ENCODE measurements at places on chromosomes 2 and 18.

GRCh38 chr2:42041377-42042127, 6.3 kb upstream of the PKDCC start:
- DNase-seq: no peak

DNA sequence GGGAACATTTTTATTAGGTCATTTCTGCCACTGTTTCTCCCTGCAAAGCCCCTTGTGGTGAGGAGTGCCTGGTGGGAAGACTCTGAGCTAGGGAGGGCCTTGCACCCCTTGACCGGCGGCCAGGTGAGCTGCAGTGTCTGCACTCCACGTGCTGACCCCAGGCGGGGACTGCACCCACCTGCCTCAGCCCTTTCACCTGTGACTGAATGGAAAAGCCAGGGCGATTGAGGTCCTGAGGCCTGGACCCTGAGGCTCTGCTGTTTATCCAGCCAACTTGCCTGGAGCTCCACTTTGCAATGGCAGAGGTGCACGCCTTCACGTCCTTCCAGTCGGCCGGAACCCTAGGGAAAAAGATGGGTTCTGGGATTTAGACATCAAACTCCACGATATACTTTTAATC, 53.1 kb downstream of the TMEM18 start:
- DNase-seq: no peak

DNA sequence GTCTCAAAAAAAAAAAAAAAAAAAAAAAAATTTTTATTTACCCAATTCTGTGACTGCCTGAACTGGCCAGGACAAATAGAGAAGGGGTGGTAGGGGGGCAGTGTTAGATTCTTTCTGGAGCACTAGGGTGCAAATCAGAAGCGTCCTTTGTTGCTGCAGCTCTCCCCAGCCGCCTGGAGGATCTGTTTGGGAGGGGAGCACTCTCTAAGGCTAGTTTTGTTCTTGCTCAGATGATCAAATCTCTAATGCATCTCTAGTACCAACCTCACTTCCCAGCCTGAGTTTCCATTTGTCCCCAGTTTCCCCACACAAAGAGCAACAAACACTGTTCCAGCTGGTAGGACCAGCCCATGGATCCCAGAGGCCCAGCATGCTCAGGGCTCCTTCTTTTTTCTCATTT, 83.0 kb downstream of the GBX2 start:
- no peak for DNase-seq

DNA sequence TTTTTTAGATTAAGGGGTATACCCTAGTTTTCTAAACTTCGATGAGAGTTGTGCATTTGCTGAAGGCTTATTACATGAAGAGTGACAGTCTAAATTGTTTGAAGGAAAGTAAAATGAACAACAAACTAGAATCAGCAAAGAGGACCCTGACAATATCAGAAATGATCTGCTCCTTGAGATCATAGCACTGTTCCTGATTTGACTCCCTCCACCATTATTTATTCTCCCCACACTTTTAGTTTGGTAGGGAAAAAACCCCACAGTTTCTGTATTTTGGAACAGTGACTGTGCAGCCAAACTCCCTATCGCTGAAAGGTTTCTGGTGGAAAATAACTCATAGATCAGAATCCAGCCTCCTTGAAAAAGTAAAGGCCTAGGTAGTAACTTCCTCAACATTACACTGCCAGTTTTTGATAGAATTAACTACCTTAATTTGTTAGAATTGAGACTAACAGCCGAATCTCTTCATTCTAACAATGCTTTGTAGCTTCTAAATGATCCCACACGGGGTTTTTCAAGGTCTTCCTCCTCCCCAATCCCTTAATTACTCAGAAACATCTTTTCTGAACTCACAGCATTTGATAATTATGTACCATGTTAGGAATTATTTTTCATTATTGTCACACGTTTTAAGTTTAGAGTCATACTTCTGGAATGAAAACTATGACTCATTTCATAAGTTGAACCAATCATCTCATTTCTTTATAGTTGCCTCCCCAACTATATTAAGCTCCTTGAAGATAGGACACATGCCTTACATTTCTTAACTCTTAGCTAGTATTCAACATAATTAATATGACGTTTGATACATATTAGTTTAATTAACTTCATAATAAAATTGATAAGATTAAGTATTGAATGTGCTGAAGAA, 2.9 kb downstream of the MYL12A start:
- DNase-seq: no peak

DNA sequence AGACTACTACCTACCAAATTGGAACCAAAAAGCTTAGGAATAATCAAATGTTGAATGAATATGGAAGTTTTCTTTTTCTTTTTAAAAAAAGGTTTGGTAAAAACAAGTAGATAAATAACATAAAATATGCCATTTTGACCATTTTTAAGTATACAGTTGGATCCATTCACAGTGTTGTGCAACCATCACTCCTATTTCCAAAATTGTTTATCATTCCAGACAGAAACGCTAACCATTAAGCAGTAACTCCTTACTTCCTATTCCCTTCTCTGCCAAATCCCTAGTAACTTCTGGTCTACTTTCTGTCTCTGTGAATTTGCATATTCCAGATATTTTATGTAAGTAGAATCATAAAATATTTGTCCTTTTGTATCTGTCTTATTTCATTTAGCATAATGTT, 39.8 kb downstream of the CD302 start:
- DNase-seq: no peak

DNA sequence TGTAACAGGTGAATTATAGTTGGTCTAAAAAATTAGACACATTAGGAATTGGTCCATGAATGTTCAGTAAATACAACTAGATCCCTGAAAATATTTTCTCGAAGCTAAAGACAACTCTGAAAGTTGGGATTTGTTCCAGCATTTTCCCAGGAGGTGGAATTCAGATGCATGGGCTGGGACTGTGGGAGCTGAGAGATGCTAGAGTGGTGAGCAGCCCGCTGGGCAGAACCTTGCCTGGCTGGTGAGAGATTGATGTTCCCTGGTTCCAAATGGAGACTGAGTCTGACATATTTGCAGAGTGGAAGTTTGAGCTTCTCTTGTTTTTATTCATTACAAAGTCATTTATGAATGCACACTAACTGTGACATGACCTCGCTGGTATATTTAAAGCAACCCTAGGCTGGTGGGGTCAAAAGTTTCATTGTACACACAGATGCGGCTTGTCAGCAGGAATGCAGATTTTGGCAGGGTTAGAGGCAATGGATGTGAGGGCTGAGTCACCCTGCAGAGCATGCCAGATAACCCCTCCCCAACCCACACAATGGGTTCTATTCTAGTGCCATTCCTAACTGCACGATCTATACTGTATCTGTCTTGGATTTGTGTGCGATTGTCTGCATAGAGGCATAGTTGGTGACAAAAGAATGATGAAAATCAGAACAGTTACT, 23.5 kb upstream of the TMEM178A start:
- no peak for DNase-seq
